Effector memory CD4-positive, alpha-beta T cell (primary cell): ENCODE measurements at places on chromosomes 5 and 9.

DNA sequence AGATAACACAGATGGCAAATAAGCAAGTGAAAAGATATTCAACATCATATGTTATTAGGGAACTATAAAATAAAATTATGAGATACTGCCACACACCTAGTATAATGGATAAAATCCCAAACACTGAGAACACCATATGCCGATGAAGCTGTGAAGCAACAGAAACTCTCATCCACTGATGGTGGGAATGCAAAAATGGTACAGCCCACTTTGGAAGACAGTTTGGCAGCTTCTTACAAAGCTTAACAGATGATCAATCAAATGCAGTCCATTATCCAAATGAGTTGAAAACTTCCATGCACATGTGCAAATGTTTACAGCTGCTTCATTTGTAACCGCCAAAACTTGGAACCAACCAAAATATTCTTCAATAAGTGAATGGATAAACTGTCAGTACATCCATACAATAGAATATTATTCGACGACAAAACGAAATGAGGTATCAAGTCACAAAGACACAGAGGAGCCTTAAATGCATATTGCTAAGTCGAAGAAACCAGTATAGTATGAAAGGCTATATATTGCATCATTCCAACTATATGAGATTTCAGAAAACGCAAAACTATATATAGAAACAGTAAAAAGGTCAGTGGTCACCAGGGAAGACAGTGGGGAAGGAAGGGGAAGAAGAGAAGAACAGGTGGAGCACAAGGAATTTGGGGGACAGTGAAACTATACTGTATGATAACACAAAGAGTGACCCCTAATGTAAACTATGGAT lies 14.9 kb downstream of the PFDN1 start:
- DNase-seq = no peak

GRCh38 chr5:164431634-164432304 lies 926.4 kb downstream of the MAT2B start:
- no peak for DNase-seq

GRCh38 chr5:104061707-104062106 lies 499.1 kb upstream of the NUDT12 start:
- no peak for DNase-seq

- DNase-seq = no peak
Observed at GRCh38 chr5:148776261-148776660, 50.1 kb upstream of the ADRB2 start.

DNA sequence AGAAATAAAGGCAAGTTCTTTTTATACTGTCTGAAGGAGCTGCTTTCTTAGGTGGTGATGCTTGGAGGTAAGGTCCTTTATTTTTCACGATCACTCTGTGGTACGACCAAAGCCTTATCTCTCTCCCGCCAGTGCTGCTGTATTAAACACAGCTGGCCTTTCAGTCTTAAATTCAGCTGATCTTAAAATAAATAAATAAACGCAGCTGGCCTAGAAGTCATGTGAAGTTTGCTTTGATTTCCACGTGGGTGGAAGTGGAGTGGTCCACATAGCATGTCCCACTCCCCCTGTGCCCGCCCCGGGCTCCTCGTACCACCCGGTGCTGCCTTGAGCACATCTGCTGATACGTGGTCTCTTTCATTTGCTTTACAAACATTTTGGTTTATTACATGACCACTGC lies 260.4 kb downstream of the FANCC start:
- DNase-seq = no peak

- no peak for DNase-seq
Observed at GRCh38 chr5:94802450-94802849, 184.0 kb downstream of the SLF1 start.

DNA sequence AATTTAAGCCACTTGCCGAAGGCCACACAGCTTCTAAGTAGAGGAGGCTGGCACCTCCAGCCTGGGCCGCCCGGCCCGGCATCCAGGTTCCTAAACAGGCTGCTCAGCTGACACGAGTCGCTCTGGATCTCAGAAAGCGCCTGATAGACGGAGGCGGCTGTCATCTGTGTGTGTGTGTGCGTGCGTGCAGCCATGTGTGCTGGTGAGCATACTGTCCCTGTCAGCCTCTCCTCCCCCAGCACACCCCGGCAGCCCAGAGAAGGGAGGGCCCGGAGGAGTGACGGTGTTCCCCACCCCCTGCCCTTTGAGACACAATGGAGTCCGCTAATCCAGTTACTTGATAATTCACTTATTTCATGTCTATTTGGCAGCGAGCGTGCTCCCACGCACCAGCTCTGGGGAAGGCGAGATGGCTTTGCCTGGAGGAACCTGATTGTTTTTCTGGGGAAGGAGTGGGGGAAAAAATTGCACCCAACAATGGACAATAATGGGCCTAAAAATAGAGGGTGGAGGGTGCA lies 20.0 kb downstream of the NTNG2 start:
- DNase-seq = no peak

DNA sequence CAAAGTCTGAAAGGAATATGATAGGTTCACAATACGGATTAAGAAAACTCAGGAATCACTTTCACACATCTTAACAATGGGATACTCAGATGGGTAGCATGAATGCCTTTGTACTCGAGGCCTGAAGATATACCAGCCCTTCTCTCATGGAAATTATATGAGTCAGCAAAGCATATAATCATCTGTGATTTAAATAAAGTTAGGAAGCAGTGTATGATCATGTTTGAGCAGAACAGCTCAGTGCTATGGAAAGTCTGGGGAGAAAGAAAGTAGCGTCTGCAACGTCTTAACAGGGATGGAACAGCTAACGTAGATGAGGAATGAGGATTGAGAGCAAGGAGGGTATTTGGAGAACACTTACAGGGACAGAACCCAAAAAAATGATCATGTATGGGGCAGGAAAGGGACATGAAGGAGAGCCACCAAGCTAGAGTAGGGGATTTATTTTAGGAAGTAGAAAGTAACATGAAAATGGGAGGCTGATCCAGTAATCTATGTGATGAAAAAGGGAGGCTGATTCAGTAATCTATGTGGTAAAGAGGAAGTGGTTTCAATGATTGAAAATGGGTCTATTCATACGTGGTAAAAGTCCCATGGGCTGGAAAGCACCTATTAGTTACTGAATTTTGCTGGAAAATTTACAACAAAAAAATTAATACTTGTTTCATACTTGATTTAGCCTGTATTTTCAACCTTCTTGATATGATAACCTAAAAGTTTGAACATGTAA lies 85.9 kb downstream of the GNA14 start:
- no peak for DNase-seq

GRCh38 chr5:96752341-96753016 lies 55.3 kb downstream of the ERAP1 start:
- DNase-seq = peak; percentile 20

DNA sequence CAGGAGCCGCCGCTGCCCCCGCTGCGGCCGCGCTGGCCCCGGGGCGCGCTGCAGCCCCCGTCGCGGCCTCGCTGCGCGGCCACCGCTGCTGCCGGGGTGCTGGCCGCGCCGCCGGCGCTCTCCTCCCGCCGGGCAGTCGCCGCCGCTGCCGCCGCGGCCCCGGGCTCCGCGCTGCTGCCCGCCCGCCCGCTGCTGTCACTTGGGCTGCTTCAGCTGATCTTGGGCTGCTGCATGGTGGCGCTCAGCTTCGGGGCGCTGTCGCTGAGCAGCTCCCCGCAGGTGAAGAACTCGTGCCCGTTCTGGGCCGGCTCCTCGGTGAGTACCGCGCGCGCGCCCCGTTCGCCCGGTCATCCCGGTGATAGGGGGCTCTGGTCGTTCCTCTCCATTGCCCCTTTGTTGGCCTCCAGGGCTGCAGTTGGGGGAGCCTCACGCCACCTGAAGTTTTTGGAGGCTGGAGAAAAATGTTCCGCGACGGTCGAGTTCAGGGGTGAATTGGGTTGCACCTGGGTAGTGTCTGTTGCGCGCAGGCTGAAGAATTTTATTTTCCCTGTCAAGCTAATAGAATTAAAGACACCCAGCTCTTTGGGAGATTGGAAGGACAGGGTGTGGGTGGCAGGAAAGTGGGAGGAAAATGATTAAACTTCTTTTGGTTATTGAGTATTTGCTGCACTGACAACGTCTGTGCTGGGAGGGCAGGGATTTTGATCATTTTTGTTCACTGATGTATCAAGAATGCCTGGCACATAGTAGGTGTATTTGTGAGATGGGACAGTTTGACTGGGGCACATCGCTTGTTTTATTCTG lies 596 bp downstream of the ENTREP1 start:
- no peak for DNase-seq

- no peak for DNase-seq
Observed at GRCh38 chr9:81801190-81801589, 111.8 kb upstream of the TLE1 start.

- no peak for DNase-seq
Observed at GRCh38 chr5:39049315-39049714, 24.9 kb downstream of the RICTOR start.

- DNase-seq = no peak
Observed at GRCh38 chr9:95736370-95736769, 139.1 kb upstream of the ERCC6L2 start.

DNA sequence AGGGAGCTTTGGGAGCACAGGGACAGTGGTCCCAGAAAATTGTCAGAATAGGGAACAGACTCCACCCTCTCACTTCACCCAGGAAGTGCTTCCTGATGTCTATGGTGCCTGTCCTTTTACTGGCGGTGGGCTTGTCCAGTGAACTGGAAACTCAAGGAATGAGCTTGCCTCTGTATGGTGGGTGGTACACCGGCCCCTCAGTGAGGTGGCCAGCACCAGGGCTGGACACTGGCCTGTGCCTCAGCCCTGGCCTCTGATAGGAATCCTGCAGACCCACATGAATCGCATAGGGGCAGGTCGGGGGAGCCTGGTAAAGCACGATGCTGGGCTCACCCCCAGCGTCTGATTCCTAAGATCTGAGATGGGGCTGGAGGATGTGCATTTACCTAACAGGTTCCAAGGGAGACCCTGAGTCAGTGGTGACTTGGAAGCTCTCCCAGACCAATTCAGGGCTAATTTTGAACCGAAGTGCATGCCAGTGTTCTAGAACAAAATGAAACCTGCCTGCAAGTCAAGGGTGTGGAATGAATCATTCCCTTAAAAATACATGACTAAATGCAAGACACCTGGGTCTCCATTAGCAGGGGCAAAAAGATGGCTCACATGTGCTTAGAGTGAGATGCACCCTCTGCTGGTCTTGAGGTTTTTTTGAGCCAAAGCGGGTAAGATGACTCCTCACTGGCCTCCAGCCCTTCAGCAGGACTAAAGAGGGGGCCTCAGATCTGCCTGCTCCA lies 178.3 kb downstream of the HSPA4 start:
- DNase-seq = no peak

GRCh38 chr5:140641716-140642115 lies 2.5 kb downstream of the TMCO6 start:
- no peak for DNase-seq

- no peak for DNase-seq
Observed at GRCh38 chr9:134623258-134624066, 18.1 kb upstream of the COL5A1 start.

DNA sequence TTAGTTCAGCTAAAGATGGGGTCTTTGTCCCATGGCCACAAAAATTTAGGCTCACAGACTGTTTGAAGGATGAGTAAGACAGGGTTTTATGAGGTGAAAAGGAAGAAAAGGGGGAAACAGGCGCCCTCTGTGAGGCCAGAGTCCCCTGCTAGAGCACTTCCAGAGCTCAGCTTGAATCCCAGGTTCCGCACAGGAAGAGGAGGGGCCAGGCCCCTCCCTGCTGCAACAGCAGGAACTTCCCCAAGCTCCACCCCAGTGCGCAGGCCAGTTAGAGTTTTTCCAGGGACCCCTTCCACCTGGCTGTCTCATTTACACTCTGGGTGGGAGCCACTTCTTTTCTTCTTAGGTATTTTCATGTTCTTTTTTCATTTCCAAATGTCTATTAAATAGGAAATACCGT lies 480.8 kb downstream of the PSAT1 start:
- no peak for DNase-seq

- no peak for DNase-seq
Observed at GRCh38 chr9:121156263-121156731, 45.4 kb downstream of the RAB14 start.

GRCh38 chr5:154159343-154159742 lies 31.2 kb upstream of the GALNT10 start:
- no peak for DNase-seq

- no peak for DNase-seq
Observed at GRCh38 chr9:126372716-126373115, 46.1 kb downstream of the MVB12B start.

- no peak for DNase-seq
Observed at GRCh38 chr9:14923701-14924100, 13.5 kb upstream of the FREM1 start.

DNA sequence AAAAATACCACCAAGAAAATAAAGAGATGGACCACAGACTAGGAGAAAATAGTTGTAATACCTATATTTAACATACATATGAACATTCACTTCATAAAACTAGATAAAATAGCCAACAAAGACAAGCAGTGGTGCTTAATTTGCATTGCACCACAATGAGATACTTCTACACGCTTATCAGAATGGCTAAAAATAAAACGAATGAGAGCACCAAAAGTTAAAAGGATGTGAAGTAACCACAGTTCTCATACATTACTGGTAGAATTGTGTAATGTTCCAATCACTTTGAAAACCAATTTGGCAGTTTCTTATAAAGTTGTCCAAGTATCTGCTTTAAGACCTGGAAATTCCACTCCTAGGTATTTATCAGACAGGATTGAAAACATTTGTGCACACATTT lies 198.9 kb upstream of the SGCD start:
- no peak for DNase-seq

DNA sequence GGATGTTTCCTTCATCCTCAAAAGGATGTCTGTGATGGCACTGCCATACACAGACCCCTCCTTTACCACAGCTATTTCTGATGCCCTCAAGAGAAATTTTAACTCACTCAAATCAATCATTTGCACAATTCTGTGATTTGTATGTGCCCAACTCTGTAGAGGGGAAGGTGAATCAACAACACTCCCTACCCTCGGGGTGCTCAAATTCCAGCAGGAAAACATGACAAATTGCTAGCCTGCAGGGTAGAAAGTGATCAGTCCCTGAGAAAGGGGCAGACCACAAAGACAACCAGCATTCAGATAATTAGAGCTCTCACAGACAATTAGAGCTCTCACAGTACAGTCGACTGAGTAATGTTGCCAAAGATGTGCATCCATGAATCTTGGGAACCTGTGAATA lies 45.3 kb upstream of the FOXE1 start:
- no peak for DNase-seq

- no peak for DNase-seq
Observed at GRCh38 chr5:148793261-148793660, 33.1 kb upstream of the ADRB2 start.

DNA sequence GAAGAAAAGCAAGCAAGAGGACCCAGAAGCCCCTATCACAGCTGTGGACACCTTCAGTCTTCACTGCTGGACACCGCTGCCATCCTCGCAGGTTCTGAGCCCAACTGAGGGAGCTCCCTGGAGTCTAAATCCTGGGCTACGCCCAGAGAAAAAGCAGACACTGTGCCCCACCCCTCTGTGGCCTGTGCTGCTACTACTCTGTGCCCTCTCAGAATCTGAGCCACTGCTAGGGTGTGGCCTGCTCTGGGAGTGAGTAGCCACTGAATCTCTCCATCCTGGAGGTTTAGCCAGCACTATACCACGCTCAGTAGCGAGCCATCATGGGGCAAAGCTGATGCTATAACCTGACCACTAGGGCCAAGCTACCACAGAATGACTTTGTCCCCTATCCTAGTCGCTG lies 338.2 kb downstream of the NPR3 start:
- no peak for DNase-seq
